ENCODE measurements at places on chromosomes 1 and 21.

DNA sequence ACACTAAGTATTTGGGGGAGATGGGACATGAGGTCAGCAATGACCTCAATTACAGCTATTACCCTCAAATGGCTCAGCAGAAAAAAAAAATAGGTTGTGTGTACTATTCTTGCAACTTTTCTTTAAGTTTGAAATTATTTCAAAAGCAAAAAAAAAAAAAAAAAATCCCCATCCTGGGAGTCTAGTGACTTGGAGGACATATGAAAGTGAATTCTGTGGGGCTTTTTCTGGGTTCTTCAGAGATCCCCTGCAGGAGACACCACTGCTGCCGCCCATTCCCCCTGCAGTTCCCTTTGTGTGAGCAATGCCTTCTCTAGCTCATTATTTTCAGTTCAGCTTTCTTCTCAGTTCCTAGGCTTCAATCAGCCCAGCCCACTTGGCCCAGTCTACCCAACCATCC is 16.7 kb downstream of the HSD11B1 start:
- no peak for DNase-seq

GRCh38 chr1:91526496-91526895 is 25.8 kb downstream of the CDC7 start:
- no peak for DNase-seq

DNA sequence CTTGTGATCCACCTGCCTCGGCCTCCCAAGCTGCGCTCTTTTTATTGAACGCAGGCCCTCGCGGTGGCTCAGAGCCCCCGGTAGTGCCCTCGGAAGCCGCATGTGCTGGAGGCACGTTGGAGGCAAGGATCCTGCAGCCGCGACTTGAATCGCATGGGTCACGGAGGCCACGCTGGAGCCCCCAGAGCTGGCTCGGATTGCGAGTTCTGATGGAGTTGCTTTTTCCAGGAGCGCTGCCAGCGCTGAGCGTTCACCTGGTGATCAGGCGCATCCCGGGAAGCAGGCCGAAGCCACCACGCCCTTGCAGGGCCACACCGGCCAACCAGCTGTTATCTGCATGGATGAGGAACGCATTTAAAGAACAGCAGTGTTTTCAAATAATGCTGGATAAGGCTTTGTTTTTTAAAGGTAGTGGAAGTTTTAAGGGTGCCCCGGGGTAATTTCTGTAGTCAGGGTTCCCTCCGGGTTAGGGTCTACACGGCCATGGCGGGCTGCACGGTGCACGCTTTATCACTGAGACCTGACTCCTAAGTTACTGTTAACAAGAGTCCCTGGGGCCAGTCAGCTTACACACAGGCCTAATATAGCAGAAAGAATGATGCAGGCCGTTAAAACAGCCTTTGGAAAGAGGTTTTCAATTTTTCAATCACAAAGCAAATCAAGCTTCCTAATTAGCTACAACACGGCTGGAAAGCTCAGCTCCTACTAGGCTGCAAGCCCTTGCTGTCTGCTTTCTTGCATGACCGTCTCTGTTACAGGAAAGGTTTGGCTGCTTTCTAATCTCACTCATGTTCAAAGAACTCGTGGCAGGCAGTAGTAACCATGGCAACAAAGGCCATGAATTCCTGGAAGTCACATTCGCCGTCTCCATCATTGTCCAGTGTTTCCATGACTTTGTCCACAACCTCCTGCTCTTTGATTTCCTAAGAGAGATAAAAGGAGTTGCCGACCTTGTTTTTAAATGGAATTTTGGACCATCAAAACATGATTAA is 6.0 kb downstream of the S100B start:
- no peak for DNase-seq

GRCh38 chr21:33518899-33519298 is 23.0 kb downstream of the GART start:
- no peak for DNase-seq

Measured in NCI-H1436 treated with DMSO at 0.1 percent for 48 hours (cell line).